ENCODE measurements at places on chromosomes 5 and 9. TPM values are rescaled to one million over a fixed set of nuclear protein-coding genes. Genes with fewer than 3 reads are reported as not detected.

Gene POMT1
- polyA plus RNA-seq = 44.6 TPM

- DNase-seq = no peak
These were observed 168.1 kb downstream of the EFNA5 start for GRCh38 chr5:107502676-107503060.

DNA sequence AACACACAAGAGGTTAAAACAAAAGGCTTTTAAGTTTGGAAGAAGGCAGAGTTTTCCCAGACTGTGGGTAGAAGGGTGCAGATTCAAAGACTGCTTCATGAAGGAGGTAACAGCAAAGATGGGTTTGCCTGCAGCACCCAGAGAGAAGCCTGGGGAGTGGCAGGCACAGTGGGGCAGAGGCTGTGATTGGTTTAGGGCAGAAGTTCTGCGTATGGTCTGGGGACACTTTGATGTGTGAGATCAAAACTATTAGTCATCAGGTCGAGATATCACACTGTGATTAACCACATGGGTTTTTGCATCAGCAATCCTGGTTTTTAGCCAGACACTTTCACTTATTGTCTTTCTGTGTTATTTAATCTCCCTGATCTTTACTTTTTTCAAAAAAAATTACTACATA is 188.8 kb upstream of the GLRA1 start:
- DNase-seq = no peak

Gene SLC25A51
- 23.9 TPM for polyA plus RNA-seq

DNA sequence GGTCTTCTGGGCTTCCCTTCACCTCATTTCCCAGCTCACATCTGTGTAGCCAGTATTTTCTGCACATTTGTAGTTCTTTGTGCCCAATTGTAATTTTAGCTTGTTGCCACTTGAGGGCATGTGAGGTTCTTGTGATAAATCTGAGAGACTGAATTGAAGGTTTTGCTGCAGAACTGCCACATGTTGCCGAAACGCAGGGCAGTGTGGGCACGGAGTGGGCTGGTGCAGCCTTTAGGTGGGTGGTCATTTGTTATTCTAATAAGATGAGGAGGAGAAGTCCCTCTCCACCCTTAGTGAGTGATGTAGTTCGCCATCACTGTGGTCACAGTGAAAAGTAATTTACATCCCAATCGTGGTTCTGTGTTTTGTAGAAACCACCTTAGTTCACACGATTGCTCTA is 21.2 kb downstream of the OTULIN start:
- no peak for DNase-seq

Gene GDF9
- polyA plus RNA-seq = 2.1 TPM

Gene SPATA31A3
- polyA plus RNA-seq = not detected

- no peak for DNase-seq
These were observed 46.6 kb downstream of the RAB3C start for GRCh38 chr5:58629271-58630159.

GRCh38 chr5:138459311-138459933 is 5.9 kb upstream of the EGR1 start:
- DNase-seq = no peak

DNA sequence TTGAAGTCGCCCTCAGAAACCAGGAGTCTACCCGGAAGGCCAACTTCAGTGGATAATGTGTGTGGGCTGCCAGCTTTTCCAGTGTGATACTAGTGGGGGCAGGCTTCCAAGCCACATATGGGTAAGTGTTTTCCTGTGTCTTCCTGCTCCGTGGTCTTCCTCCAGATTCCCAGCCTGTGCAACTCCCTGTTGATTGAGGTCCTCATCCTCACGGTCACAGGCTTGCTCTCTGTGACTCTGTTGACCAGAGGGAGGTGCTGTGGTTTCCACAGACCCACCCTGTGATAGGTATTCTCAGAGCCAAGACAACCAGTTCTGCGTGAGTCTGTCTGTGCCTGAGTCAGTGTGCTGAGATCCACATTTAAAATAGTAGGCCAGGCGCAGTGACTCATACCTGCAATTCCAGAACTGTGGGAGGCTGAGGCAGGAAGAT is 388.0 kb upstream of the IRX2 start:
- no peak for DNase-seq

Gene FAM219A
- polyA plus RNA-seq = 13.0 TPM

DNA sequence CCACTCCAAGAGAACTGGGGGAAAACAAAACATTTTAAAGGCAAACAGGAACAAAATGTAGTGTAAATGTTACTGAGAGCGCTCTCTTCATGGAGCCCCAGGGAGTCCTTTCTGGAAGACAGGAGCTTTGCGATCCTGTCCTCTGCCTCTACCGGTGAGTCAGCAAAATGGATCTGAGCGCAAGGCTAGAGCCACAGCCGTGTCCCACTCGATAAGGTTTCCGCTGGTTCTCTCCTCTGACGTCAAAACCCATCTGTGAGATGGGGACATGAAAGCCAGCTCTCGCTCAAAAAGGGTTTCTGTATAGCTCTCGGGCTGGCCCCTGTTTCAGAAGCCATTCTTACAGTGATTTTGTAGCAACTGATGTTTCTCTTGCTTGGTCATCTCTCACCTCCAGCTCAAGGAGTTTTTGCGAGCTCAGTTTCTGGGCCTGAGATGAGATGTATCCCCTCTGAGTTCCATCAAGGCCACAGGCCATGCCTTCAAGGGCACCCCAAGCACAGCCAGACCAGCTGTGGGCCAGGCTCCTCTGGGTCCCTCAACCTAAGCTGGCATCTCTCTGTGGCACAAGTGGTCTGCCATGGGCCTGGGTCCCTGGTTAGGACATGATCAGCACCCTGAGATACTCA is 101.6 kb downstream of the FSTL4 start:
- DNase-seq = no peak

Gene PTPRD
- 145 TPM for polyA plus RNA-seq

Measured in left kidney (tissue), 8 donors.